Choroid plexus epithelial cell (primary cell): ENCODE measurements at places on chromosomes 1 and 21.
A peak's percentile ranks its signal among the peaks of the same experiment; 100 is the strongest.

DNA sequence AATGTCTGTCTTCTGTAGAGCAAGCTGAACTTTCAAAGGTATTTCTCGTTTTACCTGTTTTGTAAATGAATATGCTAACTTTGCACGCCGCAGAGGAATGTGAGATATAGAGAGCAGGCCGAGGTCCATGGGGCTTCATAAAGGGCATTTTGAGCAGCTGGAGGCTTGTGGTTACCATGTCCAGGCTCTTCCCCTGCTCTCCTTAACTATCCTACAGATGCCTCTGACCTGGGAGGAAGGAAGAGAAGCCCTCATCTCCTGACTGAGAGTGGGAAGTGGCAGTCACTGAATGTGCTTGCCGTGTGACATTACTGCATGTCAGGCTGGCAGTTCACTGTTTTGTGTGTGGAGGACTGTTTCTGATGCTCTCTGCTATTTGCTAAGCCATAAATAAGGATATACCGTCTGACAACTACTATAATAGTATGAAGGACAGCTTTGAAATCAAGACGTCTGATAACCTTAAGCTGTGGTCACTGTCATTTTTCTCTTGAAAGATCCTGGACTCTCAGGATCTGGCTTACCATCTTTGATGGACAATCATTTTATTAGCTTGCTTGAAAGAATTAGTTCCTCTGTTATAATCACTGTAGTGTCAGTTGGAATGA lies 92.2 kb downstream of the DYRK1A start:
- no peak for DNase-seq

DNA sequence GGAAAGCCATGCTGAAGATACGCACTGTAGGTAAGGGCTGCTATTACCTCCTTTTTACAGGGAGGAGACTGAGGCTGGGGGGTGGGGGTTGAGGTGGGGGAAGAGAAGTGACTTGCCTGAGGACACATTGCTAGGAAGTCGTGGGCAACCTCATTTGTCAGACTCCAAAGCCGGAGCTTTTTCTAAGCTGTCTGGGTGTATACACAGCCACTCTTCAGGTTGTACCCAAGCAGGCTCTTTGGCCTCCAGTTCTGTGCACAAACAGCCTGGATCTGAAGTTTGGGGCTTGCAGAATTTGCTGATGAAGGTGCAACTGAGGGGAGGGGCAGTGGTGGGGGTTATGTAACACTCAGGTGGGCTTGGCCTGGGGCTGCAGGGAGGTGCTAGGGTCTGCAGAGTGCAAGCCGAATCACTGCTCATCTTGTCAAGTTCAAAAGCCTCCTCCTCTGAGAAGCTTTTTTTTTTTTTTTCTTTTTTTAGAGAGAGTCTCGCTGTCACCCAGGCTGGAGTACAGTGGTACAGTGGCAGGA lies 16.9 kb downstream of the TINAGL1 start:
- DNase-seq, result no peak

GRCh38 chr1:192639607-192640368 lies 3.8 kb downstream of the RGS13 start:
- DNase-seq, result peak; percentile 88

DNA sequence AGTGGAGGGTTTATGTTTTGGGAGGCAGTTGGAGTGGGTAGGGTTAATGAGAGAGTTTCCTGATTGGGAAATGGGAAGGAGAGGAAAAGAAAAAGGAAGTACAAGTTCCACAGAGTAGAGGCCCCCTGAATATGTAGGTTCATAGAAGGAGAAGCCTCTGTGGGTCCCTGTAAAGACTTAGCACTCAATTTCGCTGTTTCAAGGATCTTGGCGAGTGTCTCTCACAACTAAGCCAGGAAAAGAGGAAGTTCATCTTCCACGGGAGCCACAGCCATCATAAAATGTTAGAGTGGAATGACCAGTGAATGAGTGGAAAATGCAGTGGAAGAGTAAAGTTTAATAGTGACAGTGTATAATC lies 17.4 kb upstream of the DPYD start:
- DNase-seq, result no peak

DNA sequence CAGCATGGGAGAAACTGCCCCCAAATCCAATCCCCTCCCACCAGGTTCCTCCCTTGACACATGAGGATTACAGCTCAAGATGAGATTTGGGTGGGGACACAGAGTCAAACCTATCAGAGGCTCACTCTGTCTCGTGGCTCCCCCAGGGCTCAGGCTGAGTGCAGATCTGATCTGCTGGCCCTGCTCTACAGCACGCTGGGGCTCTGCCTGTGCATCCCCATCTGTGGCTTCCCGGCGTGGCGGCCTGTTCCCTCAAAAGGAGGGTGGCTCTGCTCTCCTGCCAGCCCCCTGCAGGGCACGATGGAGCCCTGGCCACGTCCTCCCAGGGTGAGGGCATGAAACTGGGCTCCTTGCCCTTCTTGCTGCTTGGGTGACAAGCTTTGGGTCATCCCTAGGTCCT lies 19.8 kb upstream of the SMYD3 start:
- no peak for DNase-seq

DNA sequence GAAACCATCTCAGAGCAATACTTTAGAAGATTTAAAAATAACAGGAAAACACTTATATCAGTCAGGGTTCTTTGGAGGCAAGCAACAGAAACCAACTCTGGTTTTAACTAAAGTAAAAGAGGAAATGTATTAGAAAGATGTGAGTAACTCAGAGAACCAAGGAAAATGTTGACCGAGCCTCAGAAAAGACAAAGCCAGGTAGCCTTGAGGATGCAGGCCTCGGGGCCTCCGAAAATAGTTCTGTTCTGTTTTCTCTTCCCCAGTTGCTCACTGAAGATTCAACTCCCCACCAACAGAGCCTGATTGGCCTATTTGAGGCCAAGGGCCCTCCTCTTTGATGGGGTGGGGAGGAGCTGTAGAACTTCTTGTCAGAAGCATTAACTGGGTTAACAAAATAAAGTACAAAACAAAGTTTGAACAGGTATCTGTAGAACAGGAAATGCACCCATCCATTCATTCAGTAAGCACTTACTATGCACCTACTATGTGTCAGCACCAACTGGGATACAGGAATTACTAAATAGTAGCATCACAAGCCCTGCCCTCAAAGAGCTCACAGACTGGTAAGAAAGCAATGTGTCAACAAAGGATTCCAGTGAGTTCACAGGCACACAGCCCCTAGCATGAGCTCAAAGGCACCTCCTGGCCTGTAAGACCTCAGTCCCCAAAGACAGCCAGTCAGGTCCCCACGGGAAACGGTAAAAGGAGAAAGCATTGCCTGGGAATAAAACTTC lies 12.6 kb downstream of the SLAMF8 start:
- DNase-seq, result no peak
